ENCODE measurements at places on chromosomes 4 and X.
A peak's percentile ranks its signal among the peaks of the same experiment; 100 is the strongest.

DNA sequence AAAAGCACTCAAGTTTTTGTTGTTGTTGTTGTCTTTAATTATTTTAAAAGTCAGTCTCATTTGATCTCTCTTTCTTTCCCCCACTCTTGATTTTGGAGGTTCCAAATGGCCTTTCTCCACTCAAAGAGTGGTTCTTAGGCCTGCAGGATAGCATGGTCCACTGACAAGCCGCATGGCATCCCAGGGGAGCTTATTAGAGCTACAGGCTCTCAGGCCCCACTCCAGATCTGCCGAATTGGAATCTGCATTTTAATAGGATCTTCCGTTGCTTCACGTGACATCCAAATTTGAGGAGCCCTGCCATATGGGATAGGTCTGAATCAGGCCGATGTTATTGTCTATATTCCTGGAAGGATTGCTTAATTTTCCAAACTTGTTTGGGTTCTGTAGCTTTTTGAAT lies 72.1 kb downstream of the CPE start:
- no peak for DNase-seq

- peak; percentile 19 for DNase-seq
Measured at GRCh38 chr4:79935274-79935673, 137.8 kb downstream of the ANTXR2 start.

- no peak for DNase-seq
Measured at GRCh38 chr4:172232966-172233365, 419.8 kb downstream of the GALNTL6 start.

- DNase-seq, result peak; percentile 69
Measured at GRCh38 chrX:47523297-47523696, 37.7 kb upstream of the ARAF start.

Data from NCI-H1105 treated with DMSO at 0.1 percent for 48 hours (cell line).